ENCODE measurements at places on chromosomes 1 and 21.

DNA sequence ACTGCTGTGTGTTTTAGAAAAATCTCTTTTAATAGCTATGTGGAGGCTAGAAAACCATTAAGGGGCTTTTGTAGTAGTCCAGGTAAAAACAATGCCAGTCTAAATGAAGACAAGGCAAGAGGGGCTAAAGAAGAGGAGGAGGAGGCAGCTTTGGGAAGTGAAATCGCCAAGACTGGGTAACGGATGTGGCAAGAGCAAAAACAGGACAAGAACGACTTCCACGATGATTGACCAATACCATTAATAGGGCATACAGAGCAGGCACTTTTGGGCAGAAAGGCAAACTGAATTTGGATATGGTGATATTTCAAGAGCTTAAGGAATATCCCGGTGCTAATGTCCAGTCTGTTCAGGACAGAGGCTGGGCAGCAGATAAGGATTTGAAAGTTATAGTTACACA lies 22.0 kb downstream of the COA6 start:
- no peak for DNase-seq

- DNase-seq = no peak
Observed at GRCh38 chr1:87135329-87135712, 193.4 kb upstream of the LMO4 start.

DNA sequence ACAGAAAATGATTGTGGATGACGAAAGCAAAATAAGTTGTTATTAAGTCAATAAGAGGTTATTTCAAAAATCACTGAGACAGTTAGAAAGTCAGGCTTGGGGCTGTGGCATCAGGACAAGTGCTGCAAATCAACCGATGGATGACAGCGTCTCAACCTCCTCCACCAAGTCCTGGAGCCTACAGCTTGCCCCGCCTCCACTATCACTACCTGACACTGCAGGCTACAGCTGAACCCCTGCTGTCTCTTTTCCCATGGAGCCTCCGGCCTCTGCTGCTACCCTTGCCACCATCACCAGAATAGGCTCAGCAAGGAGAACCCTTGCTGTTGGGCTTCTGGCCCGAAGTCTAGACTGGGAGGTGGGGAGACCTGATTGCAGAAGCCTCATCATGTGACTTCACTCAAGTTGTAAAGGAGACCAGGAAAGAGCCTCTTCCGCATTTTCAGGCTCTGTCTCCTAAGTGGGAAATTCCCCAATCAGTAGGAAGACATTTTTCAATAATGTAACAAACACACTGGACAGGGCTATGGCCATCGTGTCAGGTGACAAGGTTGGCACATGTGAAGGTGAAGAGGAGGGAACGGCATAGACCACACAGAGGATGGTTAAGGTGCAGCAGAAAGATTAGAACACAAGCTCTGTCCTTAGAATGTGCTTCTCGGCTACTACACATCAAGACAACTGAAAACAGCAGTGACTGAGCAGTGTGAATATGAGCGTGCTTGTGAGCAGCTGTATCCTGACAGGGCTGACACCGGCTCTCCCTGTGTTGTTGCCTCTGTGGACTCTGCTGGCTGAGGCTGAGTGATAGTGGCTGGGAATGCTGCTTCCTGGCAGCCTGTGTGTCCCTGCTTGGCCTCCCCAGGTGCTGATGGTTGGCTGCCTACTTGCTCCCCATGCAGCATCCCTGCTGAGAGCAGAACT lies 660.7 kb downstream of the PTPRU start:
- no peak for DNase-seq

DNA sequence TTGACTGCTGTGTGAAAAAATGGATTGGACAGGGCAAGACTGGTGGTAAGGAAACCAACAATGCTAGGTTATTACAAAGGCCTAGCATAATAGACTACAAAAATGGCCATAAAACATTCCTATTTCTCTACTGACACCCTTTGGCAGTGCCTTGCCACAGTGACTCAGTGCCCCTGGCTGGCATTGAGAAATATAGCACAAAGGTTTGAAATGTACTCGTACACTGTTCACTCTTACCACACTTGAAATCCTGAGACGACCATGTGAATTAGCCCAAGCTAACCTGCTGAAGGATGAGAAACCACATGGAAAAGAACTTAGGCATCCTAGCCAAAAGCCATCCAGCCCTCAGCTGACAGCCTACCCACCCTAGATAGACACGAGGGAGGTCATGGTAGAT lies 149.8 kb upstream of the PALMD start:
- DNase-seq = peak; percentile 48

- no peak for DNase-seq
Observed at GRCh38 chr1:184696403-184696802, 58.3 kb downstream of the EDEM3 start.

- peak; percentile 41 for DNase-seq
Observed at GRCh38 chr21:17903029-17903806, 84.1 kb upstream of the C21orf91 start.
